Nucleus accumbens (tissue), 56 donors: ENCODE measurements at places on chromosomes 11 and 22.
A peak's percentile ranks its signal among the peaks of the same experiment; 100 is the strongest.

DNA sequence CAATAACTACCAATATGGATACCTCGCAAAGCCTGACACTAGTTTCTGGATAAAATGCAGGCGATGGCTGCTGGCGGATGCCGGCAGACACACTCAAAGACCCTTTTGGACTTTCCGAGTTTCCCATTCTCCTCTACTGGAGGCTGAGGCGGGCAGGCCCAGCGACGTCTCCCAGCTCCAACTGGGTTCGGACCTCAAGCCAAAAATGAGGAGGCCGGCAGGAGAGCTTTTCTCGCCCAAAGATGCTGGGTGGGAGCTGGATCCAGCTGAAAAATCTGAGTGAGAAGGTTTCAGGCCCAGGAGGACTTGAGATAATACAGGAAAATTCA is 428 bp upstream of the FEZ1 start:
- peak; percentile 80 for DNase-seq

- DNase-seq = no peak
These were observed 230.3 kb downstream of the CSNK2A3 start for GRCh38 chr11:11122749-11123148.

DNA sequence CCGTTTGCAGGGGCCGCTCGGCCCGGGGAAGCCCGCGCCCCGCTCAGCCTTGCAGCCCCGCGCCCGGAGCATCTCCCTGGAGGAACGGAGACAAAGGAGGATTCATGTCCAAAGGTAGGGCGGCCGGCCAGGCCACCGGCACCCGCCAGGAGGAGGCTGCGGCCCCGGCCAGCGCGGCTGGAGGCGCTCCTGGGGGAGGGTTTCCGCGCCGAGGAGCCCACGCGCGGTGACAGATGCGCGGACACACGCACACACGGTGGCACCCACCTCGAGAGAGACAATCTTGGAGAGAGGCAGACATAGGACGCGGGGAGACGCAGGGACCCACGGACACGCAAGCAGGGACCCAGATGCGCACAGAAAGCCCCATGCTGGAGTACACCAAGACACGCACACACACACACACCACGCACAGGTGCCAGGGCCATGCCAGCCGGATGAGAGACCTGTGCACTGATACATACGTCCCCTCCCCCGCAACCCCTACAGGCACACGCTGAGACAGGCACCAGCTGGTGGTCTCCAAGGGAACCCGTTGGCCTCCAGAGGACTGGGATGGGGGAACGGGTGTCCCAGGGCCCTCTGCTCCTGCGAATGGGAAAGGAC is 7.8 kb downstream of the SEPTIN3 start:
- no peak for DNase-seq

- DNase-seq = no peak
These were observed 10.9 kb downstream of the ASCL2 start for GRCh38 chr11:2259466-2259830.

- DNase-seq = no peak
These were observed 14.6 kb downstream of the SUN2 start for GRCh38 chr22:38741166-38741565.

GRCh38 chr11:59769111-59769510 is 13.9 kb downstream of the STX3 start:
- no peak for DNase-seq

DNA sequence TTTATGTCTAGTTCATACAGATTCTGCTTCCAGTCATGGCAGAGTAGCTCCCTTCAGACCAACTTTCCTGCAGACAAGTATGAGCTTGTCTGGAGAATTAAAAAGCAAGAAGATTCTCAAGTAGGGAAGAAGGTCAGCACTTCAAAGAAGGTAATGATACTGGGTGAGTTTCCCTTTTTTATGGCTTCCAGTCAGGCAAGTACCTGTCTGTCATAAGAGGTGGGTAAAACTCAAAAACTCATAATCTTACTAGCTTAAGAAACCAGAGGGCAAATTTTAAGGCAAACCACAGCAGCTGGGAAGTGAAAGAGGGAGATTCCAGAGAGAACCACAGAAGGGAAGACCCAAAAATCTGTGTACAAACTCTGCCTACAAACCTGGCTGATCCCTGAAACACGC is 54.2 kb downstream of the DENND5A start:
- no peak for DNase-seq

DNA sequence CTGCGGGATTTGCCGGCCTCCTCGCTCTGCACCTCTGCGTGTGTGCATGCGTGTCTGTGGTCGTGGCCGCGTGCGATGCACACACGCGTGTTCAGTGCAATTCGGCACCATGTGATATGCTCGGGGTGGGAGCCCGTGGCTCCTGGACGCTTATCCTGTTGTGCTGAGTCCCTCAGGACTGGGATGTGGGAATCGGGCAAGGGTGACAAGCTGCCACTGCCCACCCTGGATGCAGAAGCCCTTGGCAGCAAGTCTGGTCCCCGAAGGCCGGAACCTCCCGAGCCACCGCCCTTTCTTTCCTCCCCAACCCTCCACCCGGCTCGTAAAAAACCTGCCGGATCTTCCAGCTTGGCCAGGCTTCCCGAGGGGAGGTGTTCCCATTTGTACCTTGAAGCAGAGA is 128.2 kb downstream of the PHF21B start:
- no peak for DNase-seq

GRCh38 chr11:44403176-44403575 is 93.2 kb upstream of the ALX4 start:
- no peak for DNase-seq
